ENCODE measurements at places on chromosomes 1 and 21.

DNA sequence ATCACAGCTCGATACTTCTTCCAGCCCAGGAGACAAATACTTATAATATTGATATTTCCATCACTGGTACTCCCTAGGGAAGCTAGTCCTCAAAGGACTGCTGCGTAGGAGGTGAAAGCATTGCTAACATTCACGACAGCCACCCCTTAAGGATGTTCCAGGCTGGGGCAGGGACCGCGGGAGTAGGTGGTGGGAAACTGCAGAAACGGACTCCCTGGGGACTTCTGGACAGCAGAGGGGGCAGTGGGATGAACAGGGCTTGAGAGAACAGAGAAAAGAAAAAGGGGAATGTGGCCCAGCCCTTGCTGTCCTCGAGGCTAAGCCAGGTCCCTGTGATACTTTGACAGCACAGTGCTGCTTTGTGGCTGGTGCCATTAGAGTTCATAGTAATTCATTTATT is 108.0 kb downstream of the HMGB4 start:
- no peak for DNase-seq

- DNase-seq, result no peak
These were observed 48.3 kb upstream of the C1orf146 start for GRCh38 chr1:92169214-92170005.

DNA sequence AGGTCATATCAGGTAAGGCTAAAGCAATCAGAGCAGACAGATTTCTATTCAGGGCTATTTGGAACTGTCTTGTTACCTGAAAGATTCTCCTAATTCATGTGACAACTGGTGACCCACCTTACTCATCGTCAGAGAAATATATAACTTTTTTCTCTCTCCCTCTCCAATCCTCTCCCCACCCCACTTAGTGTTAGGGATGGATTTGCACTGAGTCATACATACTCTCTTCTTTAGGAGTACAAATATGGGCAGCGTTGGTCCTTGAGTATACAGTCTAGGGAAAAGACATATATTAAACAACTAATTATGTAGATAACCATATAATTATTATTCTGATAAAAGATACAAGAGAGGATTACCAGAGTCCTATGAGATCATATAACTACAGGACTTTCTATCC is 246.3 kb downstream of the HHIPL2 start:
- DNase-seq, result peak; percentile 12

DNA sequence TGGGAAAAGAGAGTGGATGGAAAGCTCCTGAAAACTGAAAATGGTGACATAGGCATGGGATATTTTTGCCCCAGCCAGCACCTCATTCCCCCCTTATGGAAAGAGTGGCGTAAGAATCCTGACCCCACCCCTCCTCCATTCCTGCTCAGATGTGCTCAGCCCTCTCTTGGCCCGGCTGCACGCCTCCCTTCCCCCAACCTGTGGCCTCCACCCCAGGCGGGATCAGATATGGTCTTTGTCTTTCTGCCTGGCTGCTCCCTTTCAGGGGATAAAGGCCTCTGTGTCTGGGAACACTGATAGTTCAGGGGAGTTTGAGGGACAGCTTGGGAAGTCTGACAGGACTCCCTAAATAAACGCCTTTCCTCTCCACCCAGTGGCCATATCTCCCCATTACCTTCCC is 49.8 kb downstream of the KIRREL1 start:
- no peak for DNase-seq

DNA sequence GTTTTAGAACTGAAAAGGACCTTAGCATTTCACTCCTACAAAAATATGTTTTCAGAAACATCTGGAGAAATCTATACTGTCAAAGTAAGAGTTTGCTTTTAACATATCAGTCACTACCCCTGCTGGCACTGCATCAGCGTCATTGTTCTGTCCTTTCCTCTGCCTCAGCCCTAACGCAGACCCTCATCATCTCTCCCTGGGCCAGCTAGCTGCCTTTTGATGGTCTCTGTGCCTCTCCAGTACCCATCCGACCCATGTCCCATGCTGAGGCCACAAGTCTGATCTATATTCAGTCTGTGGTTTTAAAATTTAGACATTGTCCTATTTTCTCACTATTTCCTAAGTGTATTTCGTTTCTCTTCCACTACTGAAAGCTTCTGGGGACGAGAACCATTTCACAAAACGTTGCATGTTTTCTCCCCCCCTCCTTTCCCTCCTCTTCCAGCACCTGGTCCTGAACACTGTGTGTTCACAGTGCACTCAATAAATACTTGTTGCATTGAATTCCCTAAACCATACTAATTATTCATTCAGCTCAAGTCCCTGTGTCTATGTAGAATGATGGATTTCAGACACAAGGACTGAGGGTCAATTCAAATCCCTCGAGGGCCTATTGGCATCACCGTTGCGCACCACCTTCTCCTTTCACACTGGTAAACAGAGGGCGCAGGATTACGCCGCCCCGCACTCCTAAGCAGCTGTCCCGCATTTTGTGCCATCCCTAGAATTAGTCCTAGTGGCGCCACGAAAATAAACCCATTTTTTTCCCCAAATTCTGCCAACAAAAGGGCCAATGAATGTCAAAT is 53.4 kb downstream of the CD2 start:
- no peak for DNase-seq

GRCh38 chr1:212127221-212127620 is 91.7 kb downstream of the DTL start:
- no peak for DNase-seq

DNA sequence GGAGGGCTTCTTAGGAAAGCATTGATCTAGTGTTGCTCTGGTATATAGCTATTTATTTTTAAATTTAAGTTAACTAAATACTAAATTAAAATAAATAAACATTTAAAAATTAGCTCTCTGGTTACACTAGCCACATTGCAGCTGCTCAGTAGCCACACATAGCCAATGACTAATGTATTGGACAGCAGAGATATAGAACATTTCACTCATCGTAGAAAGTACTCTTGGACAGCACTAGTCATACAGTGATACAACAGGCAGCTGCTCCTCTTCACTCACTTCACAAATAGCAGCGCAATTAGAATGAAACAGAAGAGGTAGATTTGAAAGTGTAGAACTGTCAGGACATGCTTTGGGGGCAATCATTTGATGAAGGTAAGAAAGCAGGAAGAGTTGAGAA is 245.4 kb downstream of the PBX1 start:
- DNase-seq, result no peak

DNA sequence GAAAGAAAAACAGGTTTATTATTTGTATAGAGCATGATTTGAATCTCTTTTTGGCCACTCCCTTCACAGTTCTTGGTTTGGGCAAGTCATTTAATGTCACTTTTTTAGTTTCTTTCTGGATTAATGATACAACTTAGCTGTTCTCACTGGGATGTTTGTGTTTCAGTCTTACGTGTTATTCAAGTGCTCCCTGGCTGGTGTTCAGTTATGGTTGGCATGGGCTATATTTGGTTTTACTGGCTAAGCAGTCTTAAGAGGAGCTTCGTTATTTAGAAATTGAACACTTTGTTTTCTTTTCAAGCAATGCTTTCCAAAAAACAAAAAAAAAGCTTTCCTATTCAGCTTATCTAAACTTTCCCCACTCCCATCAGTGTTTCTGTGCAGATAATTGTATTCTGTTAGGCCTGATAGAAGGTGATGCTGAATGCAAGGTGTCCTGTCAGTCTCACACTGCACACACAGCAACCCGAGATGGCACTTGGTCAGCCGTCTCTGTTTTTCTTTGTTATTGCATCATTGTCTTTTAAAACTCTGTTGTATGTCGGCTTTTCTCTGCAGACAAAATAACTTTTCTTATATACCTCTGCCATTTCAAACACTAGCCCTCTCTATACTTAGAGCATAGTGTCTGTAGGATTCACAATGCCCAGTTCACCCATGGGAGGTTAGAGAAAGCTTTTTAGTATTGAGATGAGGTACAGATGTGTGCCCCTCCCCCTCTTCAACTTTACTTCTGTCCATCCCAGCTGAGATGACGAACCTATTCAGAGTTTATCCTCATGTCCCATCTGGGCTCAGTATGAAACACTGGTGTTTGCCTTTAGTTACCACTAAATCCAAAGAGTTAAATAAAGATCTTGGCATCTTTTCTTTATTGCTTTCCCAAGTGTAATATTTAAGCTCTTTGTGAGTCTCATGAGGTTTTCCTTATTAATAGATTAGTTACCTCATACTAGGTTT is 80.2 kb downstream of the VPS13D start:
- DNase-seq, result no peak

DNA sequence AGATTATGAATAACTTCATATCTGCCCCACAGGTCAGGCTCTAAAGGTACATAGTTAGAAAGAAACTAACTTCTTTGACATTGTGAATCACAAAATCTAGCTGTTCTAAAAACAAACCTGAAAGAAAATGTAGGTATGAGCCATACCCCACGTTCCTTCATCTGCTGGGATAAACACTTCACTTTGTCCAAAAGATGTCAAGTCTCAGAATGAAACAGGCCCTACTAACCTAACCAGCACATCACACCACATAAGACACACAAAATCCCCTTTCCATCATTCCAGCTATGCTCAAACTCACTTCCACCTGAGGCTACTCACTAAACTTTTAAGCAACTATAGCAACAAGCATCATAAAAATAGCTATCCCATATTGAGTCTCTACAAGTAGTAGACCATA is 65.2 kb upstream of the GJA5 start:
- no peak for DNase-seq

GRCh38 chr1:117447661-117448060 is 80.4 kb downstream of the MAN1A2 start:
- no peak for DNase-seq

DNA sequence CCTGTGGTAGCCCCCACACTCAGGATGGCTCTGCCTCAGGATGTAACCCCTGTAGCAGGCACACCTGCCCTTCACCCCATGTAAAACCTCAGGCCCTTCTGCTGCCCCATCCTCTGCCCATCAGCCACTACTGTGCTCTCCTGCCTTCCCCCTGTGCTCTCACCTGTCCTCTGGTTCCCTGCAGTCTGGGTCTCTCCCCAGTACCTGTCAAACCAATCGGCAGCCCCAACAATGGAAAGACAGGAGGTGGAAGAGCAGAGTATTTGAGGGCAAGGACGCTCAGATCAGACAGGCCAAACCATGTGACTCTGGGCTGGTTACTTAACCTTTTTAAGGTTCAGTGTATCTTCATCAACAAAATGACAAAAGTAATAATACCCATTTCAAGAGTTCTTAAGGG is 30.9 kb downstream of the SMIM12 start:
- DNase-seq, result no peak

- peak; percentile 50 for DNase-seq
These were observed 62.5 kb downstream of the OSBPL9 start for GRCh38 chr1:51679435-51679834.

DNA sequence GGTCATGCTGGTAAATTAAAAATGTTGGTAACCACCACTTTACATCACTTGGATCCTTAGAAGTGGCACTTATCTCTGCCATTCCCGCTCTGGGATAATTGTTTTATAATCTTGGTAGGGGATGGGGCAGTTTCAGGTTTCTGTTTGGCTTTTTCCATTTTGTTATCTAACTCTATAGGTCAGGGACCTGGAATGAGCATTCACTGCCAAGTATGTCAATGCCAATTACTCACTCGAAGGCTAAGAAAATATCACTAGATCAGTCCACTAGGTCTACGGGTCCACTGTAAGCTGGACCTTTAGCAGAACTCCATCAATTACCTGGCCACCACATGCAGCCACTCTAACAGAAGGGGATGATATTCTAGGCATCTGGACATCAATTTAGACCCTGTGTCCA is 4.5 kb upstream of the DIP2A start:
- no peak for DNase-seq

GRCh38 chr1:41327383-41327999 is 33.7 kb upstream of the FOXO6 start:
- DNase-seq, result no peak

DNA sequence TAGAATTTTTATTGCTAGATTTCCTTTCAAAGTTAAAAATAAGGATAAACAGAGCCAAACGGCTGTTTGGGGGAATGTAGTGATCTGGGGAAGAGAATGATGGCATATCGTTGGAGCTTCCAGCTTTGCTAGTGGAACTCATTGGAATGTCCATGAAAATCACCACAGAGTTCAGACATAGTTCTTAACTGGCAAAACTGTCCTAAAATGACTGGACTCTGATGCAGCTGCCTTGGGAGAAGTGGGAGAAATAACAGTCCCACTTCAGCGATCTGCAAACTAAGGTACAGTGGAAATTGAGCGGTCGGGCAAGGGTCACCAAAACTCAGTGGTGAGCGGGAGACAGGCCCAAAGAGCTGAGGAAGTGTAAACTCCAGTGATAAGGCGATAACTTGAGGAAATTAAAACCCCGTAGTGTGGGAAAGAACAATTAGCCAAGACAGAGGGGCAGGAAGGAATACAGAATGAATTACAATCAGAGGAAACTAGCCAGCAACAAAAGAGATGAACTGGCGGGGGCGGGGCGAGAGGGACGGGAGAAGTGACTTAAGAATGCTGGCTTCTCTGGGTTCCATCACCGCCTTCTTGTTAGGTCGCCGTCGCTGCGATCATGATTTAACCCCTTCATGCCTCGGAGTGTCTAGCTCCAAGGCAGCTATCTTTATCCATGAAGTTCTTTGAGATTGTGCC is 89.8 kb upstream of the ARHGAP29 start:
- DNase-seq, result no peak

GRCh38 chr1:44037154-44037553 is 5.9 kb upstream of the SLC6A9 start:
- DNase-seq, result no peak

DNA sequence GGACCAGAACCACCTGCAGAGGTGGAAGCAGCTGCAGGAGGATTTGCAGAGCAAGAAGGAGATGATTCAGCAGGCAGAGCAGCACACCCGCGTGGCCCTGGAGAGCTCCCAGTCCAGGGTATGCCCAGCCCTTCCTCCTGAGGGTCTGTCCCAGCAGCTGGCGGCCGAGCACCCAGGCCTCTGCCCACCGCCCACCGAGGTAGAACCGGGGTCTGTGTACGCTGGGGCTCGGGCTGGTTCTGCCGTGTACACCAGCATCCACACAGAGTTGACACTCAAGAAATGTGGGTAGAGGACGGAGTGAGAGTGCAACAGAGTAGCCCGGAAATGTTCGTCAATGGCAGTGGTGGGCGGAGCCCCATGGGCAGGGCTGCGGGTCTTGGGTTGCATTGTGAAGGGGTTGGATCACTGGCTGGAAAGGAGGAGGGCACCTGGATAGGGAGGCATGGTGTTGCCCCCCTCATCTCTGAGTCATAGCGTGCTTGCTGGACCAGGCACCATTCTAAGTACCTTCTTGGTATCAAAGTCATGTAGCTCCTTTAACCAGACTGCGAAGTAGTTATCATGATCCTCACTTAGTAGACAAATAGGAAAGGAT is 5.1 kb upstream of the SMIM1 start:
- no peak for DNase-seq

DNA sequence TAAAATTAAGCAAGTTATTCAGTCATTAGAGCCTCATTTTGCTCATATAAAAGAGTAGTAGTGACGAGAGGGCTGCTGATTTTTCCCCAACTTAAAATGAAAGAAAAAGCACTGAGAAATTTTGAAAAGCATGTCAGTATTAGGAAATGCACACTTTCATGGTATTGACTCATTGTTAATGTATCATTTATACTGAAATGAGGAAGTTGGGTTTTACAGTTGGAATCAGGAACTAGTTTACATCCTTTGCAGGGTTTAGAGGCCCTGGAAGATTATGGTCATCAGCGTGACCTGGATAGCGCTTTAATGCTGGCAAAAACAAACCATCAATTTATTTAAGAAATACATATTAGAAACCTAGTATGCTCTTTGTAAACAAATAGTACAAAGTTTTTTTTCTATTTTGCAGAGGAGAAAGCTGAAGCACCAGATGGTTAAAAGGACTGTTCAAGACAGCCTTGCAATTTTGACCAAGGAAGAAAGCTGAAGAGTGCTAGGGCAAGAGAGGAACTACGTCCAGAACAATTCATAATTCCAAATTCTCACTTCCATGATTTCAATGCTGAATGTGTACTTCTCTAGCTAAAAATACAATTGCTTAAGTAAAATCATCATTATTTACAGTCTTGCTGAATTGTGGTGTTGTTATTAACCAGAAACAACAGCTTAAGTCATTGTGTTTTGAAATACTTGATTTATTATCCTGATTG is 94.8 kb upstream of the SGIP1 start:
- DNase-seq, result no peak

Measured in RWPE1 (cell line).